ENCODE measurements at places on chromosomes 6 and 20. TPM values are rescaled to one million over a fixed set of nuclear protein-coding genes. Genes with fewer than 3 reads are reported as not detected.

DNA sequence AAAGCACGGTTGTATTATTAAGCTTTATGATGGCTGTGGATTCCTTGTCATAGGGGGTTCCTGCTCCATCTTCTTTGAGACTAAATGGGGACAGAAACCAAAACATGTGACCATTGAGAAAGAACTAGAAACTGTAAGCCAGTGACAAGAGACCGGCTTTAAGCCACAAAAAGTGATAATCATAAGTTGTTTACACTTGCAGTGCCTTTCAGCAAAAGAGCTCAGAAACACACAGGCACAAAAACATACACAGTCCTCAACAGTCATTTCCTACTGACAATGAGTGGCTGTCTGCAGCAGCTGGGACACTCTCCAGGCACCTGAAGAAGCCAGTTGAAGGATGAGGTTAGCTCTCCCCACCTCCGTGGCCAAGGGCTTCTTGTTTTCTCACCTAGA lies 20.0 kb upstream of the UBE2J1 start:
- no peak for DNase-seq

GRCh38 chr6:104639668-104640067 lies 220.1 kb downstream of the HACE1 start:
- no peak for DNase-seq

HMGN3 gene
- total RNA-seq = 122 TPM

DNA sequence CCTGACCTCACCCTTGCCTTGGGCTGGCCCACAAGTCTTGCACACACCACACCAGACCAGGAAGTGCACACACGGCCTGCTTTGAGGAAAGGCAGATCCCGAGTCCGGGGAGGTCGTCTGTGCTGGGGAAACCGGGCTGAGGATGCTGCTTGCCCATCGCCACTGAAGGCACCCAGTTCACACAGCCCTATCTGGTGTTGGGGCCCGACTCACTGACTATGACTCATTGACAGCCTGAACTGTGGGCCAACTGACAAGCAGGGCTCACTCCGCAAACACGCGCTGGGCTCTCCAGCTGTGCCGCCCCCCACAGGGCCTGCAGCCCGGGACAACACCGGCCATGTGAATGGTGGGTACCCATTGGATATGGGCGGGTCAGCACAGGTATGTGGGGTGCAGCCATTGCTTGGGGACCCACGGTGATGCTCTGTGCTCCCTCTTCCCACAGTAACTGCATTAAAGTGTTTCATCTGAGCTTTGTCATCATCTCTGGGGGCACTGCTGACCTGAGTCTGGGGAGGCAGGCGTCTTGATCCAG lies 1.6 kb downstream of the SAMD10 start:
- peak; percentile 30 for DNase-seq

- no peak for DNase-seq
These were observed 84.5 kb upstream of the CHD6 start for GRCh38 chr20:41702647-41703046.

LBP gene
- total RNA-seq = 9.0 TPM

- no peak for DNase-seq
These were observed 41.9 kb downstream of the HBS1L start for GRCh38 chr6:135012764-135013163.

Measured in left cardiac atrium (tissue), 4 donors.